ENCODE measurements at places on chromosomes 1 and 21.

DNA sequence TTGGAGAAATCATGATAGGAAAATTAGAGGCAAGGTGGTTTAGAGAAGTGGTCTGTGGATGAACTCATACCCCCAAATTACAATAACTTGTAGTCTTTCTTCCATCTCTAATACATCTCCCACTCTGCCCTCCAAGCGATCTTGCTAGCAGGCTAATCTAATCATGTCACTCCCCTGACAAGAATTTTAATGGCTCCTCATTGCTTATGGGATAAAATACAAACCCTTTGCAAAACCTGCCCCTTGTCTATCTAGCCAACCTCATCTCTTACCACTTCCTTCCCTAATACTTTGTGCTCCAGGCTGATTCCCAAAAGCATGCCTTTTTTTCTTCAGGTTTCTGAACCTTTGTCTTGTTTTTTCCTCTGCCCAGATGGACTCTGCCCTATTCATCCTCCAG, 71.3 kb upstream of the LRRN2 start:
- no peak for DNase-seq

DNA sequence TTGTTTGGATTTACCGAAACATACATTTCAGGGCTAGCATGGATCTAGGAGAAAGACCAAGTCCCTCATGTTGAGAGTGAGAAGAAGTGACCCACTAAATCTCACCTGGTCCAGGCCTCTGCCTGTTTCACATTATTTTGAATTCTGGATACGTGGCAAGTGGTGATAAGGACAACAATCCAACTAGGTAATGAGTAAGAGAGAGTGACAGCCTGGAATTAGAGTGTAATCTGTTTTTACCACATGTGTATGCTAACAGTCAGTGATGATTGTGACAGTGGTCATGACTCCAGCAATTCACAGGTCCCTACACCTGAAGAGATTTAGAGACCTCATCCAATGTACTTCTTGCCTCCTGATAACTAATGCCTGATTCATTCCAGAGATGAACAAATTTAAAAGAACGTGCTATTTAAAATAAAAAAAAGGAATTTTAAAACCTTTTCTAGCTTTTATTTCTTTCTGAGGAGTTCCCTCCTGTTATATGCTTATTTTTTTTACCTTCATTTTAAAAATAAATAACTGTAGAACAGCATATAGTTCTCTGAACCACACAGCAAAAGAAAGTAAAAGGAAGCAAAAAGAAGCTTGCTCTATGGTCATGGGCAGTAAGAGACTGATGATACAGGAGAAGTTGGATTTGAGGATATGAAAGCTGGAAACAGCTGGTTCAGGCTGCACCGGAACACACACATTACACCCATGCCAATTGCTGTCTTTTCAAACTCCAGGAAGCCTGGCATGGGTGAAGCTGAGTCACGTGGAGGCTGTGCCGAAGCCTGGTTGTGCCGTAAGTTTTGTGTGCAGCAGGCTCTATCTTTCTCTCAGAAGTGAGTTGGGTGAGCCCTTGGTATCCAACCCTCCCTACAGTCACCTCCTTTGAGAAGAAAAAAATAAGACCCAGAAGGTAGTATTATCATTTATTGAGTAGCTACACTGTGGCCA, 14.7 kb downstream of the C1orf116 start:
- DNase-seq = no peak

DNA sequence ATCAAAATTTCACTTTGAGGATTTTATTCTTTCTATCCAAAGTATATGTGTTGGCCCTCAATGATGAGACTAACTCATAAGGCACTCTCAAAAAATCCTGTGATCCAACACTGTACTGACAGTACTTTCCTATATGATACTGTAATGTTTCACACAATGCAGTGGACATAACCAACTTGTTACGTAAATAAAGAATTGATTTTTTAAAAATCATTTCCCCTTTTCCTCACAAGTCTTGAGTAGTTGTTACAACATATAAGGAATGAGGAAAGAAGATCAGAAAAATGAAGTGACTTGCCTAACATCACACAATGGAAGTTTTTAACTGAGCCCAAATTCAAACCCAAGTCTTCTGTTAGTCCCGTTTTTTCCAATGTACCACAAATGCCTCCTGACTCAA, 17.2 kb downstream of the PTP4A2 start:
- no peak for DNase-seq

- no peak for DNase-seq
These were observed 2.7 kb upstream of the ILF2 start for GRCh38 chr1:153673511-153673910.

- DNase-seq = no peak
These were observed 52.0 kb upstream of the FAM20B start for GRCh38 chr1:178973652-178974101.

DNA sequence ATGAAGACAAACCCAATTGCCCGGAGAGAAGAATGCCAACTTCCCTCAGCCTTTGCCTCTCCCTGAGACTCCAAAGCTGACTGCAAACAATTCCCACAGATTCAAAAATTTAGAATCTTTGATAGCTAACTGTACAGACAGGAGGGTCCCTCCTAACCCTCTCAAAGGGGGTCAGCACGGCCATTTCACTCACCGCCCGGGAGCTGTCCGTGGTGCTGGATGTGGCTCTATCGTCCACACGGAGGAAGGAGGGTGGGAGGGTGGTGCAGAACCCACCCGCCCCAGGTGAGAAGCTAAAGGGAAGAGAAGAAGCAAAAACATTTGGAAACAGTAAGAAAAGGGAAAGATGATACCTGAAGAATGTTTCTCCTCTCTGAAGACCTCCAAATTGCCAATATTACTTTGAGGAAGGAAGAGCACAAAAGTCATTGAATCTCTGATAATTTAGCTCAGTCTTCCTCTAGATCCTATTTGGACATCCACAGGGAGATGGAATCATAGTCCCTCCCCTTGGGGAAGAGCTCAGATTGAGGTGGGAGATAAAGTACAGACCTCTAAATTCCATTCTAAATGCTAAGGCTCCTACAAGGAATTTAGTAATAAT, 45.6 kb downstream of the RHBG start:
- DNase-seq = no peak

- no peak for DNase-seq
These were observed 134.6 kb upstream of the ARHGEF16 start for GRCh38 chr1:3319874-3320245.

DNA sequence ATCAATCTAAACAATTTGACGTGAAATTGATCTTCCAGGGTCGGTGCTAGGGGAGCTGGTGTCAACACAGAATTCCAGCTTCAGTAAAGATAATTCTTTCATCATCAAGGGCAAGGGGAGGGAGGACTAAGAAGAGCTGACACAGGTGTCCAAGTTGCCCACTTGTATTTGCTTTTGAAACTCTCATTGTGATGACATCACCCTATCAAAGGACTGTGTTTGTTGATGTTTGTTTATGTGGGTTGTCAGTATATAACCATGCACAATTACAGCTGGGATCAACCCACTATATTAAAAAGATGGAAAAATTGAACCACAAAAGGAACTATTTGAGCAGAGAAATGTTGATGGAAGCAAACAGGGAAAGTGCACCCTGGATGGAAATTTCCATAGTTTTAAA, 48.8 kb downstream of the ZC3H11B start:
- DNase-seq = no peak

GRCh38 chr1:234997896-234998741, 130.5 kb downstream of the TOMM20 start:
- DNase-seq = no peak

DNA sequence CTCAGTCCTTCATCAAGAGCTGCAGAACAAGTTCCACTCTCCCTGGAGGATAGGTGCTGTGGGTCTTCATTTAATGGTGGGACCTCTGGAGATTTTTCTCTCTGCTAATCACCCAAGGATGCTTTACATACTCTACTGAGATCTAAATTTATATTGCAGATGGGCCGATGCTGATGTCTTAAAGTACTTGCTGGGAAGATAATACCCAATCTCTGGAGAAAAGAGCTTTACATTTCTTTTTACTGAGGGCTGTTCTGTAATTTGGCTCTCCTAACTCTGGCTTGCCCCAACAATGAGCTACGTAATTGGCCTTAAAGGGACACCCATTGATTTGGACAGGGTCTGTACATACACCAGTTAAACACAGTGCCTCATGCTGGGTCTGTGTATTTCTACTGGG, 86.9 kb downstream of the ST6GALNAC3 start:
- DNase-seq = no peak

DNA sequence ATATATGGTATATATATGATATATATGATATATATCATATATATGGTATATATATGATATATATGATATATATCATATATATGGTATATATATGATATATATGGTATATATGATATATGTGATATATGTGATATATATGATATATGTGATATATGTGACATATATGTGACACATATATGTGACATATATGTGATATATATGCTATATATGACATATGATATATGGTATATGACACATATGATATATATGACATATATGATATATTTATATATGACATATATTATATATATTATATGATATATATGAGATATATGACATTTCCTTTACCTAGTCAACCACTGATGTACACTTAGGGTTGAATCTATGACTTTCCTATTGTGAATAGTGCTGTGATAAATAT, 36.1 kb upstream of the EEIG2 start:
- DNase-seq = no peak
